Left kidney (tissue), 8 donors: ENCODE measurements at places on chromosomes 1 and 21.

GRCh38 chr1:233015965-233016364 is 65.6 kb downstream of the NTPCR start:
- no peak for DNase-seq

GRCh38 chr21:44377922-44378645 is 24.7 kb downstream of the TRPM2 start:
- DNase-seq, result no peak

GRCh38 chr1:181508486-181509165 is 25.3 kb downstream of the CACNA1E start:
- no peak for DNase-seq

GRCh38 chr1:245797592-245798348 is 643.0 kb downstream of the KIF26B start:
- no peak for DNase-seq

GRCh38 chr1:43423672-43424550 is 29.8 kb downstream of the HYI start:
- no peak for DNase-seq
